Cardiac fibroblast (primary cell): ENCODE measurements at places on chromosomes 2 and 18.
A peak's percentile ranks its signal among the peaks of the same experiment; 100 is the strongest.

DNA sequence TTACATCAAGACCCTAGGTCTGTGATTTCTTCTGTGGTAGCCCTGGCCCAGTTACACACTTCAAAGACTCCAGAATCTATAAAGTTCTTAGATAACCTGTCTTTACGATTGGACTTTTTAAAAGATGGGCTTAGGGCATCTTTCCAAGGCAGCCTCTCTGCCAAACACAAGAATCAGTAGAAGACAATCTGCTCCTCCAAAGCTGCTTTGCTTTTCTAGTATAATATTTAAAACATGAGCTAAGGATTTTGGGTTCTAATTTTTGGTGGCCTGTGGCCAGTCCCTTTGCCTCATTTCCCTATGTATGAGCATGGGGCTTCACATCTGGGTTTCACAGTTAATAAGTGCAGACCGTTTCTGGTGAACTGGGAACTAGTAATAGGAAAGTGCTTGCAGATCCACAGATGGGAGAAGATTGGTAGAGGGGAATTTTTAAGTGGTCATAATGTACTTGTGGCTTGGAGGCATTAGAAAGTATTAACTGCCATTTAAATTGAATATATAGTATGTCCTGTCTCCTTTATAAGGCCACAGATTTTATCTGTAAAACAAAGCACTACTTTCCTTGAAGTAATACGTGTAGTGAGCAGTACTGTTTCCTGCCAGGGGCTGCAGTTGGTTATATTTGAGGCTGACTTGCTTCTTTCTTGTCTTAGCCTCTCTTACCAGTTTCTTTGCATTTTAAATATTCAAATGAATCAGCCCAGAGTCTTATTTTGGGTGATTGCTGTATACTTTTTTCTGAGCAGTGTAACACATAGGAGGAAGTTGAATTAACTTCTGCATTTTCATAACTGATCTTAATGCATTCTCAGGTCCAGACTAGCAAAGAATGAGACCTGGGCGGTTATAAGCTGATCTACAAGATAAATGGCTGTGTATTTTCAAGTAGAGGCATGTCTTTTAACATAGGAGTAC lies 1.5 kb downstream of the ARPC2 start:
- DNase-seq, result no peak

GRCh38 chr2:190853531-190854383 lies 26.9 kb upstream of the GLS start:
- DNase-seq, result peak; percentile 55

DNA sequence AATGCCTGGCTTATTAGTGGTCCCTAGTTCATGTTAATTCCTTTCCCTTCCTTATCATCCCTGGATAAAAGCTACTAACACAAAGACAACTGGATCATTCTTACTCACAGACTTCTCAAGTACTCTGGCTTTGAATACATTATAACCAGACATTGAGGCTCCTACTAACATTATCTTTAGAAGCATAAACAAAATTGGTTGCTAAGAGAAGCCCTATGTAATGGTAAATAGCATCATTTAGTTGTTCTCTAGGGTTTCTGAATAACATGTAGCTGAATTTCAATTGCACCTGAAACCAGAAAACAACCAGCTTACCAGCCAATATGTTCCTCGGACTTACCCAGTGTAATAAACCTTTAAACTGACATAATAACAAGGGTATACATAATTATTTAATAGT lies 114.1 kb upstream of the NCKAP5 start:
- no peak for DNase-seq

DNA sequence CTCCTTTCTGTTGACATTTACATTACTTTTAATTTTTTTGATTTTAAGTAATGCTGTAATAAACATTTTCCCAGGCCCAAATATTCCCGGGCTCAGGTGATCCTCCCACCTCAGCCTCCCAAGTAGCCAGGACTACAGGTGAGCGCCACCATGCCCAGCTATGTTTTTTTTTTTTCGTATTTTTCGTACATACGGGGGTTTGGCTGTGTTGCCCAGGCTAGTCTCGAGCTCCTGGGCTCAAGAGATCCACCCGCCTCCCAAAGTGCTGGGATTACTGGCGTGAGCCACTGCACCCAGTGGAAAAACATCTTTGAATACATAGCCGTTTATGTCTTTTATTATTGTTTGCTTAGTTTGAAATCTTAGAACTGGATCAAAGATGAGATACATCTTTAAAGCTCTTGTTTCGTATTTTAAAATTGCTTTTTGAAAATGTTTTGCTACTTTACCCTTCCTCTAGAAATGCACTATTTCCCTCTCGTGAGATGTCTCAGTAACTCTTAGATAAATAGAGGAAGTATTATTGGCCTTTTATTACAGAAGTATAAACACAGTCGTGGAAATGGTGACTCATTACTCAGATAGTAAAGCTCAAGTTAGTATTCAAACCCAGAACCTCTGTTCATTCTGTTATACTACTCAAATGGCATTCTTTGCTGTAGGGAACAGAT lies 2.4 kb downstream of the SMCHD1 start:
- DNase-seq, result peak; percentile 80

GRCh38 chr2:208360259-208361076 lies 46.1 kb upstream of the PTH2R start:
- DNase-seq, result no peak

DNA sequence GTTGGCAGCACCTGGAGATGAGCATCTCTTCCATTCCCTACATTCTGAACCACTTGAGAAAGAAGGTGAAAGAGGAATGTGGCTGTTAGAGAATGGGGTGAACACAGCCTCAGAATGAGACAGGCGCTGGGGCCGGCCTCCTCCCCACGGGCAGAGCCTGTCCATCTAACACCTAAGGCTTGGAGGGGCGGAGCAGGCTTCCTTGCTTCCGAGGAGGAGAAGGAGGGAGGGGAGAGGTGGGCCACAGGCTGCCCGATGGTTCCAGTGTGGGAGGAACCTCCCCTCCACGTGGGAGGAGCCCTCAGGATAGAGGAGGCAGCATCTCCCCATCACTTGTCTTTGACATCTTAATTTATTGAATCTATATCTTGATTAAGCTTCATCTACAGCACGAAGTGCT lies 68.6 kb downstream of the CIB4 start:
- DNase-seq, result no peak

DNA sequence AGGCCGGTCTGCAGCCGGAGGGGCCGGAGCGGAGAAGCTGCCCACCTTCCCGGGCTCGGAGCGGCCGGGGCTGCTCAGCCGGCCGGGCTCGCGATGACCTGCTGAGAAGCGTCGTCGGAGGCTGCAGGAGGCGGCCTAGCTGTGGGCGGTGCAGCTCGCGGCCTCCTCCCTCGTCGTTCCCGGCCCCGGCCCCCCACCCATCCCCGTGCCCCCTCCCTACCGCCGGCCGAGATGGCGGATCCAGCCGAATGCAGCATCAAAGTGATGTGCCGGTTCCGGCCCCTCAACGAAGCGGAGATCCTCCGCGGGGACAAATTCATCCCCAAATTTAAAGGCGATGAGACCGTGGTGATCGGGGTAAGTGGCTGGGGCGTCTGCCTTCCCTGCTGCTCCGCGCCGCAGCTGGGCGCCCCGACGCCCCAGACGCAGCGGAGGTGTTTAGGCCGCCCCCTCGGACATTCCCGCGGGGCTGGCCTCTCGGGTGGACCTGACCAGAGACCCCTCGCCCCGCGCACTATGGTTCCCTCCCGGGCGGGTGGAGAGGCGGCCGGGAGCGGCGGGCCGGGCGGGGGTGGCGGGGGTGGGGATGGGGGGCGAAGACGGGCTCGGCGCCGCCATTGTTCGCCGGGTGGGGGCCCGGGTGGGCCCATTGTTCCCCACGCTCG lies 492 bp downstream of the KIF5C start:
- DNase-seq, result no peak

DNA sequence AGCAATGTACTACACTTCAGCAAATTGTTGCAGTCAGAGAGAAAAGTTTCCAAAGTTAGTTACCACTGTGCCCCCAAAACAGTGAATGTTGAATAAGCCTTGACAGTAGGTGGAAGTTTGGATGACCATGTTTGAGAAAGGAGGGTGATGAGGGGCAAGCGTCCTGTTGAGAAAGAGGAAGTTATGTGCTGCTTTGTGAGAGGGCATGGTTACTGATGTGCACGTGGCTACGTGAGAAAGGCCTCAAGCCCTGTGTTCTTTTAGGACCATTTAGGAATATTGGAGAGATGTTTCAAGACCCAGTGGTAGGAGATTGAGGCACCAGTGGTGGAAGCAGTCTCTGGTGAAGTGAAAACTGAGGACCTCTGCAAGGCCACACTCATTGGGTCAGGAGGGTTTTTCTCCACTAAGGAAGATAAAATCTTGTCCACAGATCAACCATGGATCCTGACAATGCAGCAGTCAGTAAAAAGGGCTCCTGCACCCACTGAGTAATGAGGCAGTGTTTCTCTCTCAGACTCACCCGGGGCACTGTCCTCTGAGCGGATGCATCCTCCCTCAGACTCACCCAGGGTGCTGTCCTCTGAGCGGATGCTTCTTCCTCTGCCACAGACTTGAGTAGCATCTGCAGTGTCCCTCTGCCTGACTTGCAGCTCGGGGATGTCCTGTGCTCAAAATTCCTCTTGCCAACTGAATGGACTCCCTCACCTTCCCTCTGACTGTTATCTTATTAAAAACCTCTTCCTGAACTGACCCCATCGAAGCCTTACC lies 34.7 kb upstream of the ACTR3 start:
- DNase-seq, result no peak

- peak; percentile 19 for DNase-seq
Observed at GRCh38 chr18:36811955-36812354, 16.8 kb downstream of the TPGS2 start.

DNA sequence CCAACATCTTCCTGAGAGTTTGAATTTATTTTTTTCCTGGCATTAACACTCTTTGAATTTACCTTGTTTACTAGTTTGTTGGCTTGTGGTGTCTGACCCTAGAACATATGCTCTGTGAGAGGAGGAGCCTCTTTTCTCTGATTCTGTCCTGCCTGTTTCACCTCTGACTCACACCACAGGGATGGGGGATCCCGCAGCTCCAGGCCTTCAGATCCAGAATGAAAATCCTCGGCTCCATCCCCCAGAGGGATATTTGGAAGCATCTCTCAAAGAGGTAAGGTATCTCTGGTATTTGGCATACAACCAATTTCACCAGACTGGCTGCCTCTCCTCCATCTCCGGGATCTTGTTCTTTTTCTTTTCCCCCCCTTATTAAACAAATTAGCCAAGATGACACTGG lies 104.7 kb downstream of the GPR39 start:
- no peak for DNase-seq

DNA sequence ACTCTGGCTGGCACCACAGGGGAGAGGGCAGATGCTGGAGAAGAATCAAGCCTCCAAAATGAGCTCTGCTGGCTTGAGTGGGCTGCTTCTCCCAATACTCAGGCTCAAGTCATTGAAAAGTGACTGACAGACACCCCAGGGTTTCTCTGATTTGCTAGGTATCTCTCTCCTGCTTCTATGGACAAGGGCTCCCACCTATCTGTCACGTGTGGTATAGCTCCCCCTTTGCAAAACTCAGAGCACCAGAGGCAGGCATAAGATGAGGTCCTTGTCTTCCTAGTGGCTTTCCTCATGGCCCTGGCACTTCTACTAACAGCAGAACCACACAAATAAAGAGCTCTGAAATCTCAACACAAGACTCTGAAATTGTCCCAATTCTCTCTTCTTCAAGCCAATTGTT lies 105.2 kb downstream of the GALNT14 start:
- DNase-seq, result no peak

GRCh38 chr2:173419506-173419905 lies 64.8 kb downstream of the CDCA7 start:
- no peak for DNase-seq

- no peak for DNase-seq
Observed at GRCh38 chr2:108228006-108228405, 11.8 kb upstream of the SULT1C3 start.

GRCh38 chr2:126685629-126686028 lies 29.7 kb downstream of the GYPC start:
- no peak for DNase-seq

- DNase-seq, result no peak
Observed at GRCh38 chr2:19804639-19805260, 97.0 kb downstream of the TTC32 start.

GRCh38 chr2:15427987-15428386 lies 133.1 kb downstream of the NBAS start:
- DNase-seq, result no peak

- DNase-seq, result no peak
Observed at GRCh38 chr2:169107645-169108044, 38.3 kb downstream of the DHRS9 start.
